GM12891 (cell line): ENCODE measurements at places on chromosomes 3 and 15.
A peak's percentile ranks its signal among the peaks of the same experiment; 100 is the strongest.

- DNase-seq, result no peak
Measured at GRCh38 chr15:39747326-39747725, 35.3 kb downstream of the FSIP1 start.

GRCh38 chr15:78617076-78617475 lies 3.7 kb downstream of the CHRNA3 start:
- no peak for DNase-seq

DNA sequence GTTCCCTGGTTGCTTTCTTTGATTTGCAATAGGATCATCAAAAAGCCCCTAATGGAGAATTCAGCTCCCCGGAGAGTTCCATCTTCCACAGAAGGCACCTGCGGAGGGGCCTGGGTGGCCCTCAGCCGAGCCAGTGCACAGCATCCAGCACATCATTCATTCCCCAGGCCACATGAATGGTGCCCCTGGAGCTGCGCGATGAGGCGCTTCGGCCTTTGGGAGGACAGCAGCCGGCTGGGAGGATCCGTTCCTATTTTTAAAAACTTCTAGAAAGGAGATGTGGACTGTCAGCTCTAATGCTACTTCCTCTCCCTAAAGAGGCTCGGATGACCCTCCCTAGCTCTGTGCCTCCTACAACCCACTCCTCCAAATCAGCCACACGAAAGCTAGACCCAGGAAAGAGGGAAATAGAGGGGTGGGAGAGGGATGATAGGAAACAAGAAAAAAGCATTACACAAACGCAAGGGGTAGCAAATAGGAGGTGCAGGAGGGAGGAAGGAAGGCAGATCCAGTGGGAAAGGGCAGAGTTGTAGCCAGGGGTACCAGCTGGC lies 20.3 kb downstream of the EHD4 start:
- DNase-seq, result no peak

- no peak for DNase-seq
Measured at GRCh38 chr3:45529697-45530096, 64.9 kb upstream of the LIMD1 start.

- no peak for DNase-seq
Measured at GRCh38 chr3:14481018-14481645, 59.0 kb downstream of the GRIP2 start.

- no peak for DNase-seq
Measured at GRCh38 chr3:182276512-182276911, 516.8 kb upstream of the ATP11B start.

GRCh38 chr3:132445817-132446216 lies 28.5 kb downstream of the DNAJC13 start:
- DNase-seq, result no peak

GRCh38 chr15:90294601-90295269 lies 29.3 kb downstream of the NGRN start:
- no peak for DNase-seq

GRCh38 chr15:29103824-29104565 lies 165.6 kb downstream of the NSMCE3 start:
- DNase-seq, result peak; percentile 83

DNA sequence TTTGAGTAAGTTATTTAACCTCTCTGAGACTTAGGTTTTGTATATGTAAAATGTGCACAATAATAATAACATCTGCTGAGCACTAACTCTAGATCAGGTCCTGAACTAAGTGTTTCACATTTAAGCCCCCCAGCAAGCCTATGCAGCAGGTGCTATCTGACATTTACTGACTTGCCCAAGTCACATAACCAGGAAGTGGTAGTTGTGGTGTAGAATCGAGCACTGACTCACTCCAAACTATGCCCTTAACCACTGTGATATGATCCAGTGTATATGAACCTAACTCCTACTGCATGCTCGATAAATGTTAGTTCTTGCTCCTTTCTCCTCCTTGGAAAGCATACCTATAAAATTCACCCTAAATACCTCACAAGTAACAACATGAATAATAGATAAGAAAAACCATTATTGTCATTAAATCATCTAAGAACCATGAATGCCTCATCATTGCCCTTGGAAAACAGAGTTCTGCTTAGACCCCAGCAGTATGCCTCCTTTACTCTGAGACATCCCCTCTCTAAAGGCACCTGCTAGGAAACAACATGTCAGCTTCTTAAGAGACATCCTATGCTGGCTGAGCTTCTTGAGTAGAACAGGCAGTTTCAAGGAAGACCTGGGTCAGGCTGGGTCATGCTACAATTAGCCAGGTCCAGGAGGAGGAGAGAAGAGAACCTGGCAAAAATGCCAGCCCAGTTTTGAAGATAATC lies 3.0 kb upstream of the SHC4 start:
- no peak for DNase-seq

DNA sequence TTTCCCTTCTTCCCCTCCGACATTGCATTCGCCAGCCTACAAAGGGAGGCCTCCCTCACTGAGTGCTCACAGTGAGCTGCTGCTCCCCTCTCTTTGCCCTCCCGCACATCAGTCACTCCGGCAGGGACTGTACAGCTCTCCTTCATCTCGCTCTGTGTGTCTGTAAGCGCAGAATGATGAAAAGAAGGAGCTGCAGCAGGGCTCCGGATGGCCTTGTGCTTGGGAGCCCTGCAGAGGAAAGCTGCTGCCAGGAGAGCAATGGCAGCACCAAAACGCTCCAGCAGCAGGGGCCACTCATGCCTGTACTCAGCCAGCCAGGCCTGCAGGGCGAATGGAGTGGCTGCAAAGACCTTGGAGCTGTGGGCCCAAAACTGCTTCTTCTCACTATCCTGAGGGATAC lies 107.0 kb upstream of the NSMCE3 start:
- no peak for DNase-seq

DNA sequence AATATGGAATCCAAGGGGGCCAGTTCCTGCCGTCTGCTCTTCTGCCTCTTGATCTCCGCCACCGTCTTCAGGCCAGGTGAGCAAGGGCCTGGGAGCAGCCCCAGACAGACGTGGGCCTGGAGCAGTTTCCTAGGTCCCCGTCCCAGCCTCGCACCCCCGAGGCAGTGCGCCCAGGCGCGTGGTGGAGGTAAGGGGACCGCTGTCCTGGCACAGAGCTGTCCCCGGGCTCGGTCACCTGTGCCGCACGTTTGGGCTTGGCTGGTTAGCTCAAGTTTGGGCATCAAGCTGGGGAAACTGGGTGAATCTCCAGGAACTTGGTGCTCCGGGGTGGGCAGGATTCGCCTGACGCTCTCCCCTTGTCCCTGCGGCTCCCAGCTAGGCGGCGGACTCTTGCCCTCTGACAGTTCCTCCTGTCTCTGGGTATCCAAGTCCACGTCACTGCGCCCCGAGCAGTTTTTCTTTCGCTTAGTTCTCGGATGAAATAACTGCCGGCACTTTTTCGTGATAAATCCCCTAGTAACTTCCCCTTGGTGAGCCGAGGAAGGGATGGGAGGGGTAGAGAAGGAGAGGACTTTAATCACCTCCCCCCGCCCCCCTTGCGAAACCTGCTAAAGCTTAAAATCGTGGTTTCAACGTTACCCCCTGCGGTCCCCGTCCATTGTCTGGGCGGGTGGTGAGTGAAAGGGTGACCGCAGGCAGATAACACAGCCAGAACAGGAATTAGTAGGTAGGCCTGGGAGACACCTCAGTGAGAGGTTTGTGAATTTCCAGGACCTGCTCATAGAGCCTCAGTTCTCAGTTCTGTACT lies 901 bp downstream of the ALCAM start:
- peak; percentile 38 for DNase-seq

DNA sequence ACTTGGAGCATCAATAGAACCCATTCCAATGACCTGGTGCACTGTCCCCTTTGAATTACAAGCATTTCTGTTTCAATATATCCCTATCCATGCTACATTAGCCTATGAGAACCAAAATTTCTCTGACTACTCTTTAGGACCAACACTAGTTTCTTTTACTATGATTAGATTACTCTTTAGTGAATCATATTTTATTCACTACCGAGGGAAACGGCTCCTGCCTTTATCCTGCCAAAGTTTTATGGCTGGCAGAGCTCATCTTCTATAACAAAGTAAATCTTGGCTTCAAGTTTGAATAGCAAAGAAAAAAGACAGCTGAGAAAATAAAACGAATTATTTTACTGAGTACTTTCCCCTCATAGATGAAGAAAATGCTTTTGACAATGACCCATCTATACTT lies 120.9 kb downstream of the SLC9A9 start:
- DNase-seq, result no peak

DNA sequence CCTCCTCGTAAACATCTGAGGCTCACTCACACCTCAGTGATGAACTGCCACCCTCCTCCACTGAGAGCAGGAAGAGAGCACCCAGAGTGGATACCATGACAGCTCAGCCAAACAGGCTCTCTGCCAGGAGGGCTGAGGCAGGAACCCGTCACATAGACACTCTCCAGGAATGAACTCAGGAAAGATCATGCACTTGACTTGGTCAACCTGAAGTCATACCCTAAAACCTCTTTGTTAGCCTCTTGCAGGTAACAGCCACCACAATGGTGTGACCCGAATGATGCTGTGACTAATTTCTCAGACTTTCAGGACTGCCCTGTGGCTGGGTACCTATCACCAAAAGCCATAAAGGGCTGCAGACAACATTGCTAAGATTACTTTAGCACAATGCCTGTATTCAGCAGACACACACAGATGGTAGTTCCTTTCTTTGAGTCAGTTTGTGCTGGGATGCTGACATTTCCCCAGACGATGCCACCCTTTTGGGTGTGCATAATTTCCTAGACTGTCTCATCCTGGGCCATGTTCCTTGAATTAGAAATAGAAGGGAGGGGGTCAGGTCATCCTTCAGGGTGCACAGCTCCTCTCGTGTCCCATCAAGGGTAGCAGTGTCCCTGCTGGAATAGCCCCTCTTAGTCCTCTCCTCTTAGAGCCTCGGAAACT lies 30.3 kb downstream of the CX3CR1 start:
- DNase-seq, result no peak

DNA sequence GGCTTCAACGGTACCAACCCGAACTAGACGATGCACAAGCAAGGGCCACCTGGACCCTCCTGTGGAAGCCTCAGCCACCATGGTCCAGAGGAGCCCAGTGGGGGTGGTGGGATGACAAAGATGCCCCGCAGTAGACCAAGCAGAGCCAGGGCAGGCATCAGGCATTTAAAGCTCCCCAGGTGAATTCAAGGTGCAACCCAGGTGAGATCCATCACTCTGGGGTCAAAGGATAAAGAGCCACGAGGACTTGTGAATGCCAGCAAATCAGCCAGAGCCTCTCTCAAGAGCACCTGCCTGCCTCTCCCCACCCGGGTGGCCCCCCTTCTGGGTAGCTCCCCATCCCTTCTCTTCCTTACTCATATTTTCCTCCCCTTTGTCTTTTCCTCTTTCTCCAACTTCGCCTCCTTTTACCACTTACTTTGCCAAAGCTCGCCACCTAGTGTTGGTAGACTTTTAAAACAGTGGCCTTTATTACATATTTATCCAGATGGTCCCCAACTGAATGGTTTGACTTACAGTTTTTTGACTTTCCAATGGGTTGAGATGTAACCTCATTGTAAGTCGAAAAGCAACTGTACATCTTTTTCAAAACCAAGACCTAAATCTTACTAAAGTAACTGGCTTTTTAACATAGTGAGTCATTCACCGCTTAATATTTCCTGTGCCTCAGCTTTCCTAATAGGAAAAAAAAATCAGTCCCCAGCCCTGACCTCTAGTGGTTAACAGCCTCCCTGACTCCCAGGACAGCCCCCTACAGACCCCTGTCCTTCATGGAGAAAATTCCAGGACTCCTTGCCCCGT lies 18.8 kb downstream of the PLA2G4F start:
- no peak for DNase-seq

GRCh38 chr15:78448441-78449219 lies 10.6 kb downstream of the IREB2 start:
- no peak for DNase-seq

- no peak for DNase-seq
Measured at GRCh38 chr3:15264486-15264885, 58.4 kb downstream of the CAPN7 start.

- DNase-seq, result no peak
Measured at GRCh38 chr3:169479314-169479939, 184.1 kb downstream of the MECOM start.

DNA sequence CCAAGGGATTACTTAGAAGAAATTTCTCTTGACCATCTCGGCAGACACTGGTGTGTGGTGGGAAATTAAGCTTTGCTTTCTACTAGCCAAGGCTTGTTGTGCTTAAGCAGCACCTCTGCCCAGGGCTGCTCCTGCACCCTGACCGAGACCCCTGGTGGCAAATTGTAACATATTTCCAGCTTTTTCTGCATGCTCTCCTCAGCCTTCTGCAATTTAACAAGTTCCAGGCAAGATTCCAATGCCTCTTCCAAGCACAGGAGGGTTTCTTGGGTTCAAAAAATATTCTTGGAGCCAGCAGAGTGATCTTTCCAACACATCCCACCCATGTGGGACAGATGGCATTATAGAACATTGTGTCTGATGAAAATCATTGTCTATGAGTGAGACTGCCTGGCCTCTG lies 210.5 kb downstream of the CLSTN2 start:
- no peak for DNase-seq

GRCh38 chr3:153414982-153415381 lies 253.0 kb downstream of the RAP2B start:
- no peak for DNase-seq

DNA sequence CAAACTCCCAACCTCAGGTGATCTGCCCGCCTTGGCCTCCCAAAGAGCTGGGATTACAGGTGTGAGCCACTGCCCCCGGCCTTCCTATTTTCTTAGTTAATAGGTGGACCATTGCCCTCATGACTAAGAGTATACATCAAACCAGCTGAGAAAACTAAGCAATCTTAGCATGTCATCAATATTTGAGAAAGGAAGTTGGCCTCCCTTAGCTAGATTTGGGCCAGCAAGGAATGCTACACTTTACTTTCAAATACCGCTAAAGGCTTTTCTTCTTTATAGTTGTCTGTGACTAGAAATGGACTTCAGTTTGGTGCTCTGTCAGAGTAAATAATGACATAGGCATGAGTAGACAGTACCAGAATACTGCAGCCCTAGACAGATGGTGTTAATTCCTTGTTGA lies 199.3 kb downstream of the GAP43 start:
- no peak for DNase-seq

- DNase-seq, result no peak
Measured at GRCh38 chr15:41782371-41783282, 8.3 kb downstream of the MAPKBP1 start.

GRCh38 chr3:56725175-56725574 lies 42.1 kb upstream of the TASOR start:
- DNase-seq, result peak; percentile 51

- no peak for DNase-seq
Measured at GRCh38 chr3:156416846-156417558, 137.9 kb downstream of the SSR3 start.

DNA sequence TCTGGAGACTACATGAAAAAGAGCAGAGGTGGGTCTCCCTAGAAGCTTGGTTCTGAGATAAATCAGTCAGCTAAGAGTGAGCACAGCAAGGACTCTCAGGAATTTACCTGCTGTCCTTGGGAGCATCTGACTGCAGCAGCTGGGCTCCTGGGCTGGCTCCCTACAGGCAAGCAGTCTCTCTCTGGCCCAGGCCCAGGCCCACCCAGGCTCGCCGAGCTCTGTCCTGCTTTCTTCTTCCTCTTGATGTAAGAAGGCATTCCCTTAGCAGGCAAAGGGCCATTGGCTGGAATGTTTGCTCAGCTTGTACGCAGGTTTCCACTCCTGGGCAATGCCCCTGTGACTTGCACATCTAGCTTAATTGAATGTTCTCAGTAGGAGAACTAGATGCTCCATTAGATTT lies 4.3 kb upstream of the RBP2 start:
- no peak for DNase-seq

GRCh38 chr15:89098281-89098680 lies 10.0 kb downstream of the ABHD2 start:
- DNase-seq, result no peak

- DNase-seq, result no peak
Measured at GRCh38 chr3:128846486-128846891, 32.9 kb upstream of the ACAD9 start.
